Activated CD4-positive, CD25-positive, alpha-beta regulatory T cell treated with anti-CD3 and anti-CD28 coated beads, Interleukin-2, amount 50 U/mL, for 24 hours (primary cell): ENCODE measurements at places on chromosomes 16 and 17.

GRCh38 chr16:31331807-31332301, 23.1 kb upstream of the ITGAX start:
- ATAC-seq = no peak

DNA sequence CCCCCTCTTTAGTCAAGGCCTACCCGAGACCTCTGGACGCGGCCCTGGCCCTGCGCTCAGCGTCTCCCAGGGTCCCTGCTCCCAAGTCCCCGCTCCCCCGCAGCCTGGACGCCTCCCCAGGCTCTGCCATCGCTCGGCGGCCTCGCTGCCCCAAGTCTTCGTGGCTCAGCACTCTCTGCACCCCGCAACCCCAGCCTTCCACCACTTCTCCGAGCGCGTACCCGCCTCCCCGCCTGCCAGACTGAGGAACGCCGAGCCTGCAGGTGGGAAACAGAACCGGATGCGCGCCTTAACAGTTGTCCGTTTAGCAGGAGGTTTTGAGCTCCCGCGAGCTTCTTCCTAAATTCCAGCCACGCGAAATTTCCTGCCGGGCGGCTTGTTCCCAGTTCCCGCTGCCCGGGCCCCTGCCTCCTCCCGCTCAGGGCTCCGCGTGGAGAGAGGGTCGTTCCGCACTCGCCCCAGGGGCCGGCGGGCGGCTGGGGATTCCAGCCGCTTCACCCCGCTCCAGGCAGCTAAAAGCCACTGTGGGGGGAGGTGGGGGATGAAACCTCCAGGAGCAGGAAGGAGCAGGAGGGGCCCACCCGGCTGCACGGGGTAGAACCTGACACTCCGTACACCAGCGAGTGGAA, 87.7 kb downstream of the KCNJ12 start:
- no peak for ATAC-seq

GRCh38 chr16:12208341-12209035, 232.0 kb downstream of the SNX29 start:
- ATAC-seq = no peak

DNA sequence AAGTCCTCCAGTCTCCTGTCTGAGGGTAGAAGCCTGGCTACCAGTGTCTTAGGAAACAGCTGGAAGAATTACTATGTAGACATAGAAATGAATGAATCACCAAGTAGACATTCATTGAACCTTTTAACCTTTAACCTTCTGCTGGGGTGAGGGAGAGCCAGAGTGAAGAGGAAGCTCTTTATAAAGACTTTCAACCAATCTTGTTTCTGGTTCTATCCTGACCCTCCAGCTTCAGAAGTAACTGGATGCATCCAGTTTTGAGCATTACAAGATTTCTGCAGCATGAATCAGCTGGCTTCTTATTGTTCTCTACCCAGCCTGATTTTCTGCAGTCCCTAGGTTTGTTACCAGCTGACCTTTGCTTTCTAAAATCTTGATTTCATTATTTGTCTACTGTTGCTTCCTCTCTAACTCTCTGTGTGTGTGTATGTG, 8.5 kb downstream of the TEKT1 start:
- ATAC-seq = no peak

DNA sequence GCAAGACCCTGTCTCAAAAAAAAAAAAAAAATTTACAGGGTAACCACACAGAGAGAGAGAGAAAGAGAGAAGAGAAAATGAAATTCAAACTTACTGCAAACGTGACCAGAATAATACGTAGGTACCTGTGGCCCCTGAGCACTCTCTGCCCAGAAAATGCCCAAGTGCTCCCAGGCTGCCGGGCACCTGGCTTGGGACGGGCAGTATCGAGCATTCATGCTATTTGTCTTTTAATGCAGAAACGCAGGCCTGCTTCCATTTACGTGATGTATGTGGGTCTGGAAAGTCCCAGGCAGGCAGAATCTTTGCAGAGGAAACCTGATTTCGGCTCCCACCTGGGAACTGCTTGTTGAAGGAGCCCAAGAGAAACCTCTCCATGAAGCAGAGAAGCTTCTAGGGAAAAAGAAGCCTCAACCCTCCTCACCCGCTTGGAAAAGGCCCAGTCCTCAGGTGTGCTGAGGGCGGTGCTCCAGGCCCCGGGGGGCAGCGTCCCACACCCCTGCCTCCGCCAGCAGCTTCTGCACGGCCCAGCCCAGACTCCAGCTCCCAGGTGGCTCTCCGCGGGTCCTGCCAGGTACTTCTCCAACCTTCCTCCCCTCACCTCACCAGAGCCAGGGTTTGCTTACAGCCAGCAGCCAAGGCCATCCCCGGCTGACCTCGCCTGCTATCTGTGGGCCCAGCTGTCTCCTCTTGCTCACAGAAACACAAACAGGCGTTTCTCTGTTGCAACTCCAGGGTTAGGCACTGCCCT, 14.0 kb downstream of the RPH3AL start:
- no peak for ATAC-seq

GRCh38 chr16:47712276-47713224, 251.4 kb downstream of the PHKB start:
- no peak for ATAC-seq

DNA sequence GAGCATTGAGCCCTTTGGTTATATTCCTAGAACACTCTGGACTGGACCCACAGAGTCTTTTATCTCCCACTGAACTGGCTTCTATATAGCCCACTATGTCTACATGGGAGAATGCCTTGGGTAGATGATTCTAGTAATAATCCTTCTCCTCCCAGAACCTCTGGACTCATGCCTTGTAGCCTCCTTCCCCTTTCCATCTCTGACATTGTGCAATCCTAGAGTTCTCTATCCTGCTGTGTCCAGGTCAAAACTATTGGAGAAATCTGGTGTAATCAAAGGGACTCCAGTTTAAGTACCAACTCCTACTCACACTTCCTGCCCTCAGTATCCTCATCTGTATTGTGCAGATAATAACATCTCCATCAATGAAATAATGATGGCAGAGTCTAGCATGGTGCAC, 9.1 kb downstream of the RCVRN start:
- ATAC-seq = no peak

DNA sequence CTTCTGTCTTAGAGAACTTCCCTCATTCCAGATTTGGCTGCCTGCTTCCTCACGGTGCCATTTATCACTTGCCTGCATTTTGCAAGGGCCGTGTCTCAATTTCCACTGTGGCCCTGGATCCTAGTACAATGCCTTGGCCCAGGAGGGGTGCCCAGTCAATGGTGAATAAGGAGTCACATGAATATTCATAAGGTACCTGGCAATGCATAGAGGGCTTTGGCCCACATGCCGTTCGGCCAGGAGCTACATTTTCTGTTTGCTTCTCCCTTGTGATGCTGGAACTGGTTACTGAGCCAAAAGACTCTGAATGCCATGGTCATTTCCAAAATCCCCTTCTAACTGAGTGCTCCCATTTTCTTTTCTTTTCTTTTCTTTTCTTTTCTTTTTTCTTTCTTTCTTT, 4.8 kb upstream of the PIRT start:
- no peak for ATAC-seq

DNA sequence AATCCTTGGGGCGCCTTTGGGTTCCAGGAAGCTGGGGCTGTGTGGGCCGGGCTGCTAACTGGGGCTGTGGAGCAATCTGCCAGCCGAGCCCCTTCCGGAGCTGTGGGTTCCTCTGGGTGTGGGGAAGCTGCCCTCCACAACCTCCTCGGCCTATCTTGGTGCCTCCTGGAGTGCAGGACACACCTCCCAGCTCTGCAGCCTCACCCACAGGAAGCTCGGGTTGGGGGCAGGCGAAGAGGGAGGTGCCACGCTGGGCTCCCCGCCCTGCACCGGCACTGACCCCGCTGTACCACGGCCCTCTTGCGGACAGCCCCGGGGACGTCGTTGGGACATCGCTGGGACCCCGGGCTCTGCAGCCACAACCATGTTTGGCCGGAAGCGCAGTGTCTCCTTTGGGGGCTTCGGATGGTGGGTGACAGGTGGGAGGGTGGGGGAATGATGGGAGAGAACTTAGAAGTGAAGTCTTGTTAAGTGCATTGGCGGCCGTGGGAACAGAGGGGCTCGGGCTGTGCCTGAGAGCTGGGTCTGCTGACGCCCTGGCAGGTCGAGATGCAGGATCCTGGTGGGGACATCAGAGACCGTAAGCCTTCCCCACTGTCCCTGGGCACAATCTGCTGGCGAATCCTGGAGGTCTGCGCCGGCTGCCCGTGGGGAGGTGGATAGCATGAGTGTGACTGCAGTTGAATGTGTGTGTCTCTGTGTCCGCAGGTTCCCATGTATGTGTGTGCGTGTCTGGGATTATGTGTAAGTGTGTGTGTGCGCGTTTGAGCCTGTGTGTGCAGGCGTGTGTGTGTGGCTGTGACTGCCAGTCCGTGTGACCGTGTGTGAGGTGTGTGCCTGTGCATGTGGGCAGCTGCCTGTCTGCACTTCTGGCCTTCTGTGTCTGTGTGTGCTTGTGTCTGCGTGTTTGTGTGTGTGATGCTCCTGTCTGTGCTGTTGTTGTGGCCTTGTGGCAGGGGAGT, at the start of gene RAP1GAP2:
RAP1GAP2 (plus strand) TSS at position 275 of the 962 bp plus-strand sequence; CDS start at position 365, 90 bp downstream.
- peak; percentile 91 for ATAC-seq

GRCh38 chr16:49586466-49587450, 213.2 kb downstream of the C16orf78 start:
- ATAC-seq = no peak

- no peak for ATAC-seq
Measured at GRCh38 chr16:67726106-67727034, 7.3 kb upstream of the GFOD2 start.

GRCh38 chr16:52068447-52069074, 478.4 kb downstream of the TOX3 start:
- no peak for ATAC-seq

DNA sequence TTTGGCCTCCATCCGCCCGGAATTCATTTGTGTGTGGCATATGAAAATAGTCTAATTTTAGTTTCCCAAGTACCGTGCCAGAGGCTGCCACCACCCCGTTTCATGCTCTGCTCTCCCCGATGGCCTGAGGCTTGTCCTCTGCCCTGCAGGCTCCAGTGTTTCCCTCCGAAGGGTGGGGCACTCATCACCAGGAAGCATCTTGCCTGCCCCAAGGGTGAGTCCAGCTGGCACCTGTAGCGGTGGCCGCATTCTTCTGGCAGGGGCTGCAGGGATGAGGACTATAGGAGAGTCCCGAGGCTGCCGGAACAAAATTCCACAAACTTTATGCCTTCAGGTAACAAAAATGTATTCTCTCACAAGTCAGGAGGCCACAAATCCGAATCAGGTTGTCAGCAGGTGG, 23.1 kb upstream of the CMIP start:
- ATAC-seq = no peak

GRCh38 chr16:86901483-86901882, 323.1 kb downstream of the FOXL1 start:
- no peak for ATAC-seq

GRCh38 chr16:24736758-24737157, 7.3 kb downstream of the TNRC6A start:
- no peak for ATAC-seq

- no peak for ATAC-seq
Measured at GRCh38 chr16:10121491-10121890, 60.7 kb downstream of the GRIN2A start.

DNA sequence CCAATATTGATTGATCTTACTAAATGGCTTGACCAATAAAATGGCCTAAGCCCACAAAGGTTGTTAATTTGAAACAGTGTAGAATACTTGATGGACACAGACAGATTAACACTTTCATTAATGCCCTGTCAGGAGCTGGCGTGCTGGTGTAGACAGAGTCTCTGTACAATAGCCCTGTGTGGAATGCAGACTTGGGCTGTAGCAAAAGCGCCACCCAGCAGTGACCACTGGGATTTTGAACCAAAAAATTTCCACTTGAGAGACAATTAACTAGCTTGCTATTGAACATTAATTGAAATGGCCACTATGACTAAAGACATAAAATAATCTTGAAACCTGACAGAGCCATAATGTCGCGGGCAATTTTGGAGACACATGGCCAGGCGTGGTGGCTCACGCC, 19.7 kb upstream of the GUCY2D start:
- no peak for ATAC-seq

DNA sequence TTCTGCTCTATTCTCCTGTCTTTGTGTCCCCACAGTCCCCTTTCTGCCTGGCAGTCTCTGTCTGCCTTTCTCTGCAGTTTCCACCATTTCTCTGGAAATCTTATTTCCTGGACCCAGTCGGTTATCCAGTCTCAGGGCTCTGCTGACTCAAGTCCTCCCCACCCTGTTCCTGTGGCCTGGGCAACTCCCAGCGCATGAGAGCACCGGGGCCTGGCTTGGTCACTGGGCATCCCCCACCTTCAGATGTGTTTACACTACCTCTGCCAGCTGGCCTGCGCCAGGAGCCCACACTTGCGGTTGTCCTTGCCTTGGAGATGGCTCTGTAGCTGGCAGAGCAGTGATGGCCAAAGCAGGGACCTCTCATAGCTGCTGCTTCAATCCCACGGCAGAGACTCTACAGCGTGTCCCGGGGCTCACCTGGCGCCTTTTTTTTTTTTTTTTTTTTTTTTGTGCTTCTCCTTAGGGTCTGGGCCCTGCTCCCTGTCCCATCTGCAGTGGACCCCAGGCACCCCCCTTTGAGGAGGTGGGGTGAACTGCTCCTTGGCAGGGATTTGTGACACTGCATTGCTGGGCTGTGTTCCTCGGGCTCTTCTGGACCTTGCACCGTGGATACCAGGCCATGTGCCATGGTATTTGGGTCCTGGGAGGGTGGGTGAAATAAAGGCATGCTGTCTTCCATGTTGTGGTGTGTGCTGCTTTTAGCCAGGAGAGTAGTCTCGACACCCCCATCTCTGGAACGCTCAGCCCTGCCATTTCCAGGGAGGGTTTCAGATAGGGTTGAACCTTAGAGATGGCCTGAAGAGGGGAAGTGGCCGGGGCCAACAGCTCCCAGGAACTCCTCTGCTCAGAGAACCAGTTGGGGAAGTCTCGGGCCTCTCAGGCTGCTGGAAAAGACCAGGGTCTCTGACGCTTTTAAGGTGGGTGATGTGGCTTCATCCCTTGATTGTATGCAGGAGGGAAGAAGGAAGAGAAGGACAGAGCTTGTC, 17.5 kb downstream of the GUCY2D start:
- ATAC-seq = no peak

DNA sequence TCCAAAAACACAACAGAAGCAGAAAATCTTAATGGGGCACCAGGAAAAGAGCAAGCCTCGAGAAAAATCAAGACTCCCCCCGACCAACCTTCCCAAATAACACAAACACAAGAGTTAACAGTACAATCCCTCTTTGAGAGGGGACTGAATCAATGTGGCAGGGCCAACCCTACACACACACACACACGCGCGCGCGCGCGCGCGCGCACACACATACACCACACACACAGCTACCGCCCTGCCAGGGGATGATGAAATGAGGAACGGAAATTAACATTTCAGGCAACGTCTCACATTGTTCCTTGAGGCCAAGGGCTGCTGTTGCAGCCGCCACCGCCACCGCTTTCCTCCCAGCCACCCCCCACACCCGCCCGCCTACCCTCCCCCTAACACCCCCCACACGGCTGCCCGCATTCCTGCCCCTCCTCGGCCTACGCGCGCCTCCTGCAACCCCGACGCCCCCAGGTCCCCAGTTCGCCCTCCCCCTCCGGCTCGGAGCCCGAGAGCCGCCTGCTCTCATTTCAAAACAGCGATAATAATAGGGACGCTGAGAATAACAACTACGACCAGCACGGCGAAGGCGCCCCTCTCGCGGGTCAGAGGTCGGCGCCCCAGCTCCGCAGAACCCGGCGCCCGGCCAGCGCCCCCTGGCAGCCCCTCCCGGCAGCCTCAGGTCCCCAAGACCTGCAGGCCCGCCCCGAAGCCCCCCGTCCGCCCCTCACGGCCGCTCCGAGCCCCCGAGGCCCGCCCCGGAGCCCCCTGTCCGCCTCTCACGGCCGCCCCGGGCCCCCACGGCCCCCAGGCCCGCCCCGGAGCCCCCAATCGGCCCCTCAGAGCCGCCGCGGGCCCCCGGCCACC, 1.1 kb downstream of the ANKRD11 start:
- ATAC-seq = peak; percentile 40
